Body of pancreas (tissue), 4 donors: ENCODE measurements at places on chromosomes 13 and 19. TPM values are rescaled to one million over a fixed set of nuclear protein-coding genes. Genes with fewer than 3 reads are reported as not detected.
A peak's percentile ranks its signal among the peaks of the same experiment; 100 is the strongest.

GRCh38 chr13:71838842-71839241, 28.2 kb downstream of the DACH1 start:
- DNase-seq, result no peak

- no peak for DNase-seq
Observed at GRCh38 chr19:48341515-48342413, 16.4 kb downstream of the EMP3 start.

GRCh38 chr13:46361276-46361934, 25.6 kb downstream of the RUBCNL start:
- DNase-seq, result peak; percentile 27

DNA sequence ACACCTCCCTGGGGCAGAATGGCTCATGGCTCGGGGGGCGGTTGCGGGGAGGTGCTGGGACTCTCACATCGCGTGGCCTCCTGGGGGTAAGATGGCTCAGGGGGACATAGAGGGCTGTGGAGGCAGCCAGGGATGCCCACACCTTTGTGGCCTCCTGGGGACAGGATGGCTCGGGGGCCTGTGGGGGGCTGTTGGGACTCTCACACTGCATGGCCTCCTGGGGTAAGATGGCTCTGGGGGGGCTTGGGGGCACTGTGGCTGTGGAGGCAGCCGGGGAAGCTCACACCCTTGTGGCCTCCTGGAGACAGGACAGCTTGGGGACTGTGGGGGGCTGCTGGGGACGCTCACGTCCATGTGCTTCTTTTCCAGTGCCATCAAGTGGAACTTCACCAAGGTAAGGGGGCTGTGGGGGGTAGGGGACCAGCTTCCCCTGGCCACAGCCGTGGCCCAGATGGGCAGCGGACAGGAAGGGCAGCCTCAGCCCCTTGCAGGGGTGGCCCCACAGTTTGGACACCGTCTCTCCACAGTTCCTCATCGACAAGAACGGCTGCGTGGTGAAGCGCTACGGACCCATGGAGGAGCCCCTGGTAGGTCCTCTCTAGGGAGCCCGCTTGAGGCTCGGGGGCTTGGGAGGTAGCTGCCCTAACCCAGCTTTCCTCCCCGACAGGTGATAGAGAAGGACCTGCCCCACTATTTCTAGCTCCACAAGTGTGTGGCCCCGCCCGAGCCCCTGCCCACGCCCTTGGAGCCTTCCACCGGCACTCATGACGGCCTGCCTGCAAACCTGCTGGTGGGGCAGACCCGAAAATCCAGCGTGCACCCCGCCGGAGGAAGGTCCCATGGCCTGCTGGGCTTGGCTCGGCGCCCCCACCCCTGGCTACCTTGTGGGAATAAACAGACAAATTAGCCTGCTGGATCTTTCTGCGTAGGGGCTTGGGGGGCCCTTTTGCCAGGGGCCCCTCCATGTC, 2.4 kb downstream of the GPX4 start:
- no peak for DNase-seq

- no peak for DNase-seq
Observed at GRCh38 chr13:49253310-49253709, 5.6 kb downstream of the CDADC1 start.

DNA sequence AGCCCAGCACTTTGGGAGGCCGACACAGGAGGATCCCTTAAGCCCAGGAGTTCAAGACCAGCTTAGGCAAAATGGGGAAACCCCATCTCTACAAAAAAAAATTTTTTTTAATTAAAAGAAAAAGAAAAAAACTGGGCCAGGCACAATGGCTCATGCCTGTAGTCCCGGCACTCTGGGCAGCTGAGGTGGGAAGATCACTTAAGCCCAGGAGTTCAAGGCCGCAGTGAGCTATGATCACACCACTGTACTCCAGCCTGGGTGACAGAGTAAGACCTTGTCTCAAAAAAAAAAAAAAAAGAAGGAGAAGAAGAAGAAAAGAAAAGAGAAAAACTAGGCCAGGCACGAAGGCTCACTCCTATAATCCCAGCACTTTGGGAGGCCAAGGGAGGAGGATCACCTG, 4.3 kb downstream of the ELL start:
- no peak for DNase-seq

GRCh38 chr13:105127732-105128131, 1407.7 kb downstream of the EFNB2 start:
- DNase-seq, result no peak

DNA sequence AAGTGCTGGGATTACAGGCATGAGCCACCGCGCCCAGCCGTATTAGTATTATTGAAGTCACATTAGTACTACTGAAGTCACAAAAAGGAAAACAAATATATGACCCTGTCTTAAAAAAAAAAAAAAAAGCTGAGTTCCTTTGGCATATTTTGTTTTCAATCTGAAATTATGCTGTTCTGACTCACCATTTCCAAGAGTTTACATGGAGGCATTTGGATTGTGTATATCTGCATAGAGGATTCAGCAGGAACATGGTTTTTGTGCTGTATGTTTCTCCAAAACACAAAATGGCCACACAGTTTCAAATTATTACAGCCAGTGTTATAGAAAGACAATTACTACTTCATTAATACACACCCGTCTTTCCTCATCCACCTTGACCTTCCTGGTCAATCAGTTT, 103.5 kb upstream of the TSC22D1 start:
- no peak for DNase-seq

DNA sequence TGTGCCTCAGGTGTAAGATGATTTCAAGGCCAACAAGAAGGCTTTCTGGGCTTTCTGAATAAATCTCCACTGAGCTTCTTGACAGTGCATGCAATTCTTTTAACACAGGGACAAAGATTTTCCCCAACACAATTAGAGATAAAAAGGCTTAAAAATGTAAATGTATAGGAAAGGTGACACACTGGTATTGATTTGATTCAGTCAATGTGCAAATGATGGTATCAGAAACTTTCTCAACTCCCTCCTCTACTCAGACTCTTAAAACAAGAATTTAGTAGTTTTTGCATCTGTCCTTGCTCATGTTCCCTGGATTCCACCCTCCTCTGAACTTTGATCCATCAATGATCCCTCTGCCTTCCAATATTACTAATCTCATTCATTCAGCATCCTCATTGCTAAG, 111.6 kb upstream of the FNDC3A start:
- DNase-seq, result no peak

DNA sequence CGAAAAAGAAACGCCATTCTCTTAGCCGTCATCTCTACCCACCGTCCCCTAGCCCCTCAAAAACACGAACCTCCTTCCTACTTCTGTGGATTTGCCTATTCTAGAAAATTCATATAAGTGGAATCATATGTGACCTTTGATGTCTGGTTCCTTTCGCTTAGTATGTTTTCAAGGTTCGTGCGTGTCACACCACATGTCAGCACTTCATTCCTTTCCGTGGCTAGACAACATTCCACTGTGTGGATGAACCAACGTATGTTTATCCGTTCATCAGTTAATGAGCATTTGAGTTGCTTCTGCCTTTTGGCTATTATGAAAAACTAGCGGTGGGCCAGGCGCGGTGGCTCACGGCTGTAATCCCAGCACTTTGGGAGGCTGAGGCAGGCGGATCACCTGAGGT, 14.0 kb upstream of the PPP1R12C start:
- DNase-seq, result no peak

GRCh38 chr19:55459950-55460657, 1.3 kb downstream of the ISOC2 start:
- DNase-seq, result no peak

DNA sequence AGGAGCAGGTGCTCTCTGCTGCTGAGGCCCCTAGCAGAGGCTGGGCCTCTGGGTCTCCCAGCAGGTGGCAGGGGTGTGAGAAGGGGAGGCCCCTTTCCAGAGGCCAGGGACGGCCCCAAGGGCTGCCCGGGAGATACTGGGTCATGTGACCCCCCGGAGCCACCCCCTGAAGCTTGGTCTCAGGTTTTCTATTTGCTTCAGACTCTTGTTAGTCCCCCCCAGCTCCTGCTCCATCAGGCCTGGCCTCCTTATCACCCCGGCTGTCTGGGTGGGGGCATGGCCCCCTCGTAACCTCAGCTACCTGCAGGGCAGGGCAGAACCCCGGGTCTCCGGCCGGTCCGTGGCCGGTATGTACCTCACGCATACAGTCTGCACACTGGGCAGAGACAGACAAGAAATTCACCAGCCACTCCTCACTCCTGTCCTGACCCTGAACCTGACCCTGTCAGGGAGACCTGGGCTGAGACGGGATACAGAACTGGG, 13.2 kb upstream of the TCF3 start:
- no peak for DNase-seq

DNA sequence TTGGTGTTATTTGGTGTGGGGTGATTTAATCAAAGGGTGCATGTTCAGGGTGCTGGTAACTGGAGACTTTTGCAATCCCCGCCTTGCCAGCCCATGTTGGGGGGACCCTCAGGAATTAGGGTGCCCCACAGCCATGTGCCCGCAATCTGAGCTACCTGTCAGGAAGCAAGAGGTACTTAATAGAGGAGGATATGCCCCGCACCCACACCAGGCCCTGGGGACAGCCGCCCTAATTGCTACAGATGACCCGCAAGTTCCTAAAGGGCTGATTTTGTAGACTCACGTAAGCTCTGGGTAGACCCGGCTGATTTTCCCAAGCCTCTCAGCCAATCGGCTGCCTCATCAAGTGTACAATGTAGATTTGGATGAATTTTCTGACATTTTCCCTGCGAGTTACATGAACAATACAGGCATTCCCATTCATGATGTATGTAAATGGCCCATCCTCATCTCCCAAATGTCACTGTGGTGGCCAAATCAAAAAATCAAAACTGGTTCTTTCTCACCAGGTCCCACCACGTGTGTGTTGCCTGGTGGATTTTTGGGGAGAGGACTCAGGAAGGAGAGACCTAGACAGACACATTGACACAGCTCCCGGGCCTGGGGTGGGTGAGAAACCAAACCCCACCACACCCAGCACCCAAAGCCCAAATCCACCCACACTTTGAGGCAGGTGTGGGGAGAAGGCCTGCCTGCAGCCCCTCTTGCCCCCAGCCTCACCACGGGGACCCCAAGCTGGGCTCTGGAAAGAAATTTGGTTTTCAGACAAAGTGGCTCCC, 119.2 kb upstream of the SPACA7 start:
- DNase-seq, result no peak

DNA sequence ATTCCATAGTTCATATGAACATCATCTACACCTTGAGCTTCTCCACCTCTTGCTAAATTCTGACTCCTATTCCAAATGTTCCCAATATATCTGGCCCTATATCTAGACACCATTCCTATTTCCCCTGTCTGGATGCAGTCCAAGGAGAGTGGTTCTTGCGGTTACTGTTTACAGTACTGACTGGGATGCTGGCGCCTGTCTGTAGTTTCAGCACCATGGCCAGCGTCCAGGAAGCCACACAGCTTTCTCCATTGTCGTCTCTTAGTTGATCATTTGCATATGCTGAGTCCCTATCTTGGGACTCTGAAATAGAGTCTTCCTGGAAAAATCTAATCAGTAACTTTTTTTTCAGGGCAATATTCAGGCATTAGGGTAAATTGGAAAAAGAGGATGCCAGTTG, 14.9 kb downstream of the LAIR2 start:
- peak; percentile 45 for DNase-seq

- DNase-seq, result no peak
Observed at GRCh38 chr13:93824286-93824685, 597.7 kb downstream of the GPC6 start.

DNA sequence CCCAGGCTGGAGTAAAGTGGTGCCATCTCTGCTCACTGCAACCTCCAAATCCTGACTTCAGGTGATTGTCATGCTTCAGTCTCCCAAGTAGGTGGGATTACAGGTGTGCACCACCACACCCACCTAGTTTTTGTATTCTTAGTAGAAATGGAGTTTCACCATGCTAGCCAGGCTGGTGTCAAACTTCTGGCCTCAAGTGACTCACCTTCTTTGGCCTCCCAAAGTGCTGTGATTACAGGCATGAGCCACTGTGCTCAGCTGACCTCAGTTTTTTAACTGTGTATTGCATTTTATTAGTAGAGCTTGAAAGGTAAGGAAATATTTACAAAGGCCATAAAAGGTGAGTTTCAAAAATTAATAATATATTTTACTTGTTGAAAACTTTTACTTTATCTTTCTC, 2.3 kb downstream of the ZNF726 start:
- DNase-seq, result no peak

The GSX1 gene
- total RNA-seq, result not detected

The ZNF557 gene
- 6.6 TPM for total RNA-seq

The BEST2 gene
- total RNA-seq, result not detected
